ENCODE measurements at places on chromosomes 16 and 17.

- DNase-seq: no peak
Observed at GRCh38 chr17:76213491-76213890, 26.8 kb downstream of the RNF157 start.

- DNase-seq: no peak
Observed at GRCh38 chr16:84246679-84247077, 6.9 kb upstream of the KCNG4 start.

GRCh38 chr16:825341-826061 is 25.0 kb upstream of the GNG13 start:
- no peak for DNase-seq

GRCh38 chr16:24523569-24523968 is 15.8 kb upstream of the RBBP6 start:
- DNase-seq: no peak

DNA sequence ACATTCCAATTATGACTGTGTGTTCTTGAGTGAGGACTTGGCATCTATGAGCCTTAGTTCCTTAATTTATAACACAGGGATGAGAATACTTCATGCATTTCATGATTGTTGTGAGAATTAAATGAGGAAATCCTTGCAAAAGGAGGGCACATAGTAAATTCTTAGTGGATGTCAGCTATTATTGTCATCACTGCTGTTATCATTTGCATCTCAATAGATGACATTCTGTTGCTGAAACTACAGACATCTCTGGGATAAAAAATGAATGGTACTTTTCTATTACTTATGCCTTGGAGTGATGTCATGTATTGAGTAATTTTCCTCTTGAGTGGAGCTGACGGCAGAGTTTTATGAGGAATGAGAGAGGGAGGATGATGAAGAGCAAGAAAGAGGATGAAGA is 184.4 kb upstream of the CDH11 start:
- DNase-seq: no peak

GRCh38 chr17:39678340-39679116 is 9.3 kb downstream of the PGAP3 start:
- no peak for DNase-seq

DNA sequence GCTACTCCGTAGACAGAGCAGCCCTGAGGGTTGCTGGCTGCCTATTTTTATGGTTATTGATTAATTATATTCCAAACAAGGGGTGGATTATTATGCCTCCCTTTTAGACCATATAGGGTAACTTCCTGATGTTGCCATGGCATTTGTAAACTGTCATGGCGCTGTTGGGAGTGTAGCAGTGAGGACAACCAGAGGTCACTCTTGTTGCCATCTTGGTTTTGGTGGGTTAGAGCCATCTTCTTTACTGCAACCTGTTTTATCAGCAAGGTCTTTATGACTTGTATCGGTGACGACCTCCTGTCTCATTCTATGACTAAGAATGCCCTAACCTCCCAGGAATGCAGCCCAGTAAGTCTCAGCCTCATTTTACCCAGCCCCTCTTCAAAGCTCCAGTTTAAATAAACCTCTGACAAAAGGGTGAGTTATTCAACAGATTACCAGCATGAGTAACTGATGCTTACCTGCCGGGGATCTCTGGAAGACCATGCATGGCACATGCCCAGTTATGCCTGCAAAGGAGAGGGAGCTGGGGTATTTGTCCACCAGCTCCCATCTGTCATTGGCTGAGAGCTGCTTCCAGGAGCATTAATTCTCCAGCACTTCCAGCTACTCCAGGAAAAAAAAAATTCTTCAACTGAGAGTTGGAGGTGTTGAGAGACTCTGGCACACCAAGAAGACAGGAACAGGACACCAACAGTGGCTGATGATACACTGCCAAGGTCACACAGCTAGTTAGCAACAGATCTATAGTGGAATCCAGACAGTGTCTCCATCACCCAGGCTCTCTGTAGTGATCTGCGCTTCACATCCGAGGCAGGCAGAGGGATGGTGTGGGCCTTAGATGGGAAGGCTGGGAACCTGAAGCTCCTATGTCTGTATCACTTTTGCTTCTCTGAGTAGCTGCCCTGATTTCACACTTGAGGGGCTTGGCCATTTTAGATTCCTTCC is 36.6 kb upstream of the IL21R start:
- DNase-seq: peak; percentile 48

DNA sequence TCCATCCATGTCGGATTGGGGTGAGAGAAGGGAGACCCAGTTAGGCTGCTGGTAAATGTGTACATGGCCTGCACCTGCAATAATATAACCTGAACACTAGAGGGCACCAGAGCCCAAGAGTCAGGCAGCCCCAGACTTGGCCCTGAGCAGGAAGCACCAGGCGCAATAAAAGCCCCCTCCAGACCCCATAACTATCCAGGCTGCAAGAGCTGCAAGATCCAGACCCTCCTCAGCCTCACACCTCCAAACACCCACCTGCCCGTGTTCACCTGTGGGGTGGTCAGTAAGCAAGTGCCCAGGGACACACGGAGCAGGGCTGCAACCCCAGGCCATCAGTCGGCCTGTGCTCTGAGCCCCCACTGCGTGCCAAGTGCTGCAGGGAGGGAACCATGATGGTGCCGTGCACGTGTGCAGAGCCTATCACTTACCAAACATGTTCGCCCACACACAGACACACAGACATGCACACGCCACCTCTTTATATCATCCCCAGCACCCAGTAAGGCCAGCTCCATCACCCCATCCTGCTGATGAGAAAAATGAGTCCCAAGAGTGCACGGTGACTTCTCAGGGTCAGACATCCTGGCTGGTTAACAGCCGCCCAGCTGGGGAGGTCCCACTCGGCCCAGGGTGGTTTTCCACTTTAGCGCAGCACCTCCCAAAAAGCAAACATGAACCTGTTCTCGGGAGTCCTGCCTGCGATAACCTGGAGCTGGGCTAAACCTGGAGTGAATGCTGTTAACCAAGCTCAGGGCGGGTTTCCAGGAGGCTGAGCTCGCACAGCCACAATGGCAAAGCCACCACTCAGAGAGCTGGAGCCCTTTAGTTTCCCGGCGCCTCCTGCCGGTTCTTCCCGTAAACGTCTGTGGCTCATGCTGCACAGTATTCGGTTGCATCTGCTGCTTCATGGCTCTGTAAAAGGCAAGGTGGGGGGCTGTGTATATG is 439.8 kb downstream of the SOX9 start:
- peak; percentile 32 for DNase-seq

- DNase-seq: no peak
Observed at GRCh38 chr17:47853616-47854015, 2.7 kb upstream of the SP6 start.

DNA sequence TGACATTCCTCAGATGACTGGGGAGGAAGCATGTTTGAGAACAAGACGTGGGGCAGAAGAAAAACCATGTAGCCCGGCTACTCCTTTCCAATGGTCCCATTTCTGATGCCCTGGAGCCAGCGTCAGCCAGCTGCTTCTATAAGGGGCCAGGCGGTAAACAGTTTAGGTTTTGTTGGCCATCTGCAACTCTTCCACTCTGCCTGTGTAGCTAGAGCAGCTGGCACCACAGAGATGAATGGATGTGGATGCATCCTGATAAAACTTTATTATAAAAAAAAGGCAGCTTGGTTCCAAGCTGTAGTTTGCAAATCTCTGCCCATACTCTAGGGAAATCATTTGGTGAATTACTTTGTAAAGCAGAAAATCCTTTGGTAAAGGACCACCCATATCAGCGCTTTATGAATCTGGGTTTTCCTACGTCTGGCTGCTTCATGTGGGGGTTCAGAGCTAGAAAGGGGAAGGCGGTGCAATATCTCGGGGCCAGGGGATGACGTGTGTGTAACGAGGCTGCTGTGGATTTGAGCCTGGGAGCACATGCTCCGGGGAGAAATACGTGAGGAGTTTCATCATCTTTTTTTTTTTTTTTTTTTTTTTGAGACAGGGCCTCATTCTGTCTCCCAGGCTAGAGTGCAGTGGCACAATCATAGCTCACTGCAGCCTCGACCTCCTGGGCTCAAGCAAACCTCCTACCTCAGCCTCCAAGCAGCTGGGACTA is 3.4 kb upstream of the SRL start:
- no peak for DNase-seq

GRCh38 chr17:27085517-27085916 is 208.4 kb upstream of the WSB1 start:
- DNase-seq: no peak

DNA sequence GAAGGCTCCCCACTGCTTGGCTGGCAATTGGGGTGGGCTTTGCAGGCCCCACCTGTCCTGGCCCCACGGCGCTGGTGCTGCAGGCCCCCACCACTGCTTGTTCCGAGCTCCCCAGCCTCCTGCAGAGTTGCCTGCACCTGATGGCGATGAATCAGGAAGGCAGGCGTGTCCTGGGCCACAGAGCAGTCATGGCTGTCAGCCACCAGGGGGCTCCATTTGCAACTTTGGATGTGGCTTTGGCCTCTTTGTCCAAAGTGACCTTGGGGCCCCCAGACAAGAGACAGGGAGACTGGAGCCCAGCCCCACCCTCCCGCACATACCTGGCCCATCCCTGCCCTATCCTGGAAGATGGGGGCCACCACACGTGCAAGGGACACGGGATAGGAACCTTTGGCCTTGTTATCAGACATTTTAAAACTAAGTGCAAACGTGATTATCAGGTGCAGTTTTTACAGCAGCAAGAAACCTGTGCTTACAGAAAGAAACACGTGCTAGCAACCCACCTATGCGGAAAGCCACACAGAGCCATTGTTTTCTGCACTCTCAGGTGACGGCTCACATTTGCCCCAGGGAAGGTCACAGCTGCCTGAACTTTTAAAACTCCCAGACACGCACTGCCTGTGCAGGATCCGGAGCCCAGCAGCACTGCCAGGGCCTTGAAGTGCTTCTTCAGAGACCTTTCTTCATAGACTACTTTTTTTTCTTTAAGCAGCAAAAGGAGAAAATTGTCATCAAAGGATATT is at the start of gene DNASE1:
Gene DNASE1, plus strand, starts transcription at position 443 of the 743 bp plus-strand sequence. CDS start 683 bp downstream, outside the sequence.
- DNase-seq: peak; percentile 59
